ENCODE measurements at places on chromosomes 4 and X.
A peak's percentile ranks its signal among the peaks of the same experiment; 100 is the strongest.

DNA sequence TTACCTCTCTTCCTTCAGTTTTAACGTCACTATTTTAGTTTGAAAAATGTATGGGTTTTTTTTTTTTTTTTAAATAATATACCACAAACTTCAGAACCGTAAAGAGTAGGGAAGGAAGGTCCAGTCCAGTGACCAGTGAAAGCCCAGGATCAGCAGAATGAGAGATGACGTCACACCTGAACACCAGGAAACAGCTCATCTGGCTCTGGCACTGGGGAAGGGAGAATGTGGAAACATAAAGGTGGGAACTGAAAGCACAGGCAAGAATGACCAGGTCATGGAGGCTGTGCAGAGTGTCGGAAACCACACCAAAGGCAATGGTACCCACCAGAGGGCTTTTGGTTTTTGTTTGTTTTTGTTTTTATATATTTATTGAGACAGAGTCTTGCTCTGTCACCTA, 141.2 kb downstream of the DHX15 start:
- DNase-seq: no peak

- DNase-seq: peak; percentile 39
Measured at GRCh38 chr4:145785391-145786008, 105.6 kb downstream of the C4orf51 start.

DNA sequence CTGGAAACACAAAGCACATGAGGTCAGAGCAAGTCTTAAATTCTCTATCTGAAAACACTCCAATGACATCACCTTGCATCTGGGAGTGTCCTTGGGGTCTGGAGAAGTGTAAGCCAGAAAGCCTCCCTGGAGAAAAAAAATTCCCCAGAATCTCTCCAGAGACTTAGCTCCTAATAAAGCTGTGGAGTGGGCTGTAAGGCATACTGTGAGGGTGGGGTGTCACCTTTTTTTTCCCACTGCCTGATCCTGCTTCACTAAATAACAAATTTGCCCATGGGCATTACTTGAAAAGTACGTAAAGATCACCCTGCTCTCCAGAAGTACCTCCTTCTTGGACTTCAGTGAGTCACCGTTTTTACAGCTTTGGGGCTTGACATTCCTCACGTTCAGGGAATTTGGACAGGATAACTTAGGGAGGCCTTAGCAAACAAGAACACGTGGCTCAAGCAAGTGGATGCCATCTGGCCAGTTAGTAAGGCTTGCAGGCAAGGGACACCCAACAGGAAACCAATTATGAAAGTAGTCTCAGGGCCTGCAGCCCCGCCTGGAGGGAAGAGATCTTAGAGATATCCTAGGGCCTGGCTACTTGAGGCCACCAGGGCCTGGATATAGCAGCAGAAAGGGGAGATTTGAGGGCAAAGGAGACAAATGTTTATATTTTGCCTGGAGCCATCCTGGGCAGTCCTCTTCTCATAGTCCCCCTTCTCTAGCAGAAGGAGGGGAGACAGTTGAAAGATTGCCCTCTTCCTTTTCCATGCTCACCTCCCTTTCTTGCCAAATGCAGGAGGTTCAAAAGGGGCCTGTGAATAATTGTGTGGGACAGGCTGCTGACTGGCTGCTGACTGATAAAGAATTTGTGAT, 60.1 kb upstream of the PLAC1 start:
- no peak for DNase-seq

DNA sequence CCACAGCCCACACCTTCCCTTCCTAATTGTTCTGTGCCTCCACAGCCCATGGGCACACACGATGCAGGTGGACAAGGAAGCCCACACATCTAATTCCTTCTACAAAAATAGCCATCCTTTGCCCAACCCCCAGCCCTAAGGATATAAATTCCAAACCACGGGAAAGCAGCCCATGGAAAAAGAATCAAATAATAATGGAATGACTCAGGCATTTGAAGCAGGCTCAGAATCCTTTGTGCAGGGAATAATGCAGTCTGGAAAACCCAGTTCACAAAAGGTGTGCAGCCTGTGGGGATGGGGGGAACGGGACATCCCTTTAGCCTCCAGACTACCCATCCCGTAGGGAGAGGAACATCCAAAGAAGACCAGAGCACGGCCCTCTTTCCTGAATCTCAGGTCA, 342.3 kb upstream of the GALNT7 start:
- DNase-seq: no peak
